ENCODE measurements at places on chromosomes 7 and 10.

DNA sequence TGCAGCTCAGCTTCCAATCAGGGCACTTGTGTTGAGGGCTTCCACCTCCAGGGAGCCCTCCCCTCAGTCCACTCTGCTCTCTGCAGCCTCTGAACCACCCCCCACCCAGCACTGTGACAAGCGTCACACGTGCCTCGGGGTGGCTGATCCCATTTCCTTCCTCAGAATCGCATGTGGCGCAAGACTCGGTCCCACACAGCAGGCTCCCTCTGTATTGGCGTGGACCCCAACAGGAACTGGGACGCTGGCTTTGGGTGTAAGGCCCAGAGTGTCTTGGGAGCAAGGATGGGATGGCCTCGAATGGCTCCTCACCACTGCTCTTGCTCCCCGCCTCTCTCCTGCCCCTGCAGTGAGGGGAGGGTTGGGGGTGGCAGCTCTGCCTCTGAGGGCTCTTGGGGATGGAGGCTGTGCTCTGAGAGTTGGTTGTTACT is 4.1 kb downstream of the CPA1 start:
- DNase-seq = no peak

GRCh38 chr7:130838738-130839137 is 104.7 kb upstream of the KLF14 start:
- peak; percentile 91 for DNase-seq

GRCh38 chr10:90920986-90921666 is at the start of gene ANKRD1:
ANKRD1 (minus strand) TSS chr10:90921087; CDS start chr10:90921027, 60 bp downstream.
- DNase-seq = peak; percentile 60

DNA sequence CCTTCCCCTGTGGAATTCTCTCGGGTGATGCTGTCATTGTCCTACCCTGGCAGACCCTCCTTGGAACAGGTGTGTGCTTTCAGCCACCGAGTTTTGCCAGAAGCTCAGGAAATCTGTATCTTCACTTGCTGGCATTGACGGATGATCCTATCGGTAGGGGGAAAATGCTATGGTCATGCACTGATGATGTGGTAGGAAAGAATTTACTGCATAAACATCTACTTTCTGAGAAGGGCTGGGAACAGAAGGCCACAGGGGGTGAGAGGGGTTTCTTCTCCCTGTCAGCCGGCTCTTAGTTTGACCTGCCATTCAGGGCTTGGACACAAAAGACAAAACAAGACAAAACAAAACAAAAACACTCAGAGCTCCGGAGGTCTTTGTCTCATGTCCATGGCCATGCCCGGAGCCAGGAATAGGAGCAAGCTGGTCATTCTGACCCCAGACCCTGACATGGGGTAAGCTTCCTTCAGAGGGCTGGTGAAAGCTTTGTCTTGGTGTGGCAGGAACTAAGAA is 43.6 kb upstream of the CARD11 start:
- no peak for DNase-seq

DNA sequence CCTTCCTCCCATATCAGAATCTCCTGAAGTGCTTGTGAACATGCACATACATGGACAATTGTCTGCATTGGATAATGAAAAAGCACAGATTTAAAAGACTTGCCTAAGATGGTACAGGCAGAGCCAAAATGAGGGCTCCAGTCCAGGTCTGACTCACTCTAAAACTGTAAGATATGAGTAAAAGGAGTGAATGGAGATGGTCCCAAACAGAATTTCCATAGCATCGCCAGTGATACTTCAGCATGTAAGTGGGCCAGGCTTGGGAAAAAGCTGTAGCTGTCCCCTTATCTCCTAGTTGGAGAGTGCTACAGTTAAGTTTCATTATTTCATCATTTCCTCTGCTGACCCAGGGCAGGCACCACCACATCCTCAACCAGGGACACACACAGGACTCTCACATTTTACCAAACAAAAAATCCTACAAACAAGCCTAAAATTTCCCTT is 26.4 kb upstream of the IL6 start:
- DNase-seq = no peak

DNA sequence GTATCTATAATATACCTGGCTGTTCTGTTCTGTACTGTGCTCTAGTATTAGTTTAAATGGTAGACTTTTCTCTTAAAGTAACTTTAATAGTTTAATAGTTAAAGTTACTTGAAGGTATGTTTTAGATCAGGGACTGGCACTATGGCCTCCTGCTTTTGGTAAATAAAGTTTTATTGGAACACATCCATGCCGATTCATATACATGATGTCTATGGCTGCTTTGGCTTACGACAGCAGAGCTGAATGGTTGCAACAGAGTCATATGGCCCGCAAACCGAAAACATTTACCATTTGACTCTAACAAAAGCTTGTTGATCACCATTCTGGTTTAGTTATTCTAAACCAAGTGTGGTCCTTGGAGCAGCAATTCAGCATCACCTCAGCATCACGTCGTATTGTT is 6.7 kb downstream of the LUC7L2 start:
- DNase-seq = no peak

GRCh38 chr7:10122551-10123100 is 851.0 kb upstream of the PHF14 start:
- DNase-seq = no peak

- no peak for DNase-seq
Observed at GRCh38 chr7:69518705-69519077, 79.6 kb upstream of the AUTS2 start.

GRCh38 chr7:77532247-77532646 is 4.8 kb upstream of the PTPN12 start:
- no peak for DNase-seq

DNA sequence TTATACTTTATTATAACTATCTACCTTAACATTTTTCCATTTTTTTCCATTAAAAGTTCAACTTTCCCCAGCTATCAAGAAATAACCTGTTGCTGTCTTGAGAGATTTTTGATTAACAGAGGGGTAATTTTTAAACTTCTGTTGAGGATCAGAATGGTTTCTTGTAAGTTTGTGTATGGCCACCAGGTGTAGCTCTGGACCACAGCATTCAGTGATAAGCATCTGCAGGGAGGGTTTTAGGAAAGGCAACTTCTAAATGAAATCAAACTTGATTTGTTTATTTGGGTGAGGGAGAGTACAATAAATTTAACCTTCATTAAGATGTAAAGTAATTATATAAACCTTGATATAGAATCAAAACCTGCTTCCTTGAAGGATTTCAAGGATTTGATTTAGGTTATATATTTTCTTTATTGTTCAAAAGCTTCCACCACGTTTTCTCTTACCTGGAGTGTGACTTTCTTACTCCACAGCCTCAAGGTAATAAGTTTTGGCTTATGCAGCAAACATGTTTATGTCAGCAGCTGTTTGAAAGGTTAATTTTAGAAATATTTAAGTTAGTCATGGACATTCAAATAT is 153.3 kb downstream of the STK31 start:
- DNase-seq = peak; percentile 45

GRCh38 chr7:135664046-135664589 is 1.8 kb downstream of the STMP1 start:
- DNase-seq = no peak

- DNase-seq = no peak
Observed at GRCh38 chr10:28434063-28434462, 98.9 kb upstream of the WAC start.

All from HCT116 (cell line).